Mesothelial cell of epicardium (in vitro differentiated cells): ENCODE measurements at places on chromosomes 6 and 20.

- no peak for DNase-seq
Observed at GRCh38 chr6:17684134-17684533, 22.6 kb downstream of the NUP153 start.

- no peak for DNase-seq
Observed at GRCh38 chr20:11178946-11179654, 505.3 kb upstream of the JAG1 start.

DNA sequence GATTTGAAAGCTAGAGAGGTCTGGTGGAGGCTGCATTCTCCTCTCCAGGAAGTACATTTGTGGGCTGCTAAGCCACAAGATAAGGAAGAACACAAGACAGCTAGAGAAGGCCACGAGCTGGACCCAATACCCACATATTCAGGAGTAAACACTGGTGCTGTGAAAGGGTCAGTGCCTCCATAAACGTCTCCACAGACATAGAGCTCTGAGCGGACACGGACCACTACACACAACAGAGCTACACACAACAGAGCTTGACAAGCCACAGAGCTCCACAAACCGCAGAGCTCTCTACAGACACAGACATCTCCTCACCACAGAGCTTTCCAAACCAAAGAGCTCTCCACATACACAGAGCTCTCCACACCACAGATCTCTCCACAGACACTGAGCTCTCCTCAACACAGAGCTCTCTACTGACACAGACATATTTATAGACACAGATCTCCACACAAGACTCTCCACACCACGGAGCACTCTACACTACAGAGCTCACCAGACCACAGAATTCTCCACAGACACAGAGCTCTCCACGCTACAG lies 51.9 kb downstream of the ERMARD start:
- peak; percentile 11 for DNase-seq

- no peak for DNase-seq
Observed at GRCh38 chr6:80268865-80269730, 162.6 kb downstream of the BCKDHB start.

- DNase-seq, result no peak
Observed at GRCh38 chr6:66772800-66773199, 1065.8 kb upstream of the EYS start.

- DNase-seq, result peak; percentile 70
Observed at GRCh38 chr20:62500237-62500864, 24.6 kb upstream of the GATA5 start.

DNA sequence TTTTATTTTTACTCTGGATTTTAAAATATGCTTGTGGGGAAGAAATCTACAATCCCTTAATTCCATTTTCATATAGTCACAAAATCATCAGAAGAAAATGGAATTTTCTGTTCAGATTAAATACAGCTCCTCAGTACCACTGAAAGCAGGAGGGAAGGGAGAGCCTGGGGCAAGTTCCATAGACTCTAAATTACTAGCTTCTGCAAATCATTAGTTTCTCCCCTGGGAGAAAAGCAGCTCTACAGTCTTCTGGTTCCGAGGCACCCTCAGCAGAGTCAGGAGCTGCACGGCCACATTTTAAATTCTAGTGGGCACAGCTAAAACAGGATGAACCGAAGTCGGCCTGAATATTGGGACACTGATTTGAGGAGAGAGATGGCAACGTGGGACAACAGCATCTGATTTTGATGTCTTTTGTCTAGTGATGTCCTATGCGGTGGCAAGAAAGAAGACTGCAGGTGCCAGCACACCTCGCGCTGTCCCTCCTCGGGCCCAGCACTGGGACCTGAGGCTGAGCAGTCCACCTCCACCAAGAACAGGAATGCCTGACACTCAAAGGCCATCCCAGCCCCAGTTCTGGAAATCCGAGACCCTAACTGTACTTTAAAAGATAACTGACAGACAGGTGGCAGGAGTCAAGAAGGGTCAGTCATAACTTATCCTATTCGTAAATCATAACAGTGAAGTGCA lies 90.7 kb downstream of the FOXC1 start:
- DNase-seq, result no peak

- no peak for DNase-seq
Observed at GRCh38 chr6:124482071-124482491, 480.2 kb upstream of the RNF217 start.

GRCh38 chr20:64047968-64048401 lies 1.5 kb downstream of the SOX18 start:
- no peak for DNase-seq

DNA sequence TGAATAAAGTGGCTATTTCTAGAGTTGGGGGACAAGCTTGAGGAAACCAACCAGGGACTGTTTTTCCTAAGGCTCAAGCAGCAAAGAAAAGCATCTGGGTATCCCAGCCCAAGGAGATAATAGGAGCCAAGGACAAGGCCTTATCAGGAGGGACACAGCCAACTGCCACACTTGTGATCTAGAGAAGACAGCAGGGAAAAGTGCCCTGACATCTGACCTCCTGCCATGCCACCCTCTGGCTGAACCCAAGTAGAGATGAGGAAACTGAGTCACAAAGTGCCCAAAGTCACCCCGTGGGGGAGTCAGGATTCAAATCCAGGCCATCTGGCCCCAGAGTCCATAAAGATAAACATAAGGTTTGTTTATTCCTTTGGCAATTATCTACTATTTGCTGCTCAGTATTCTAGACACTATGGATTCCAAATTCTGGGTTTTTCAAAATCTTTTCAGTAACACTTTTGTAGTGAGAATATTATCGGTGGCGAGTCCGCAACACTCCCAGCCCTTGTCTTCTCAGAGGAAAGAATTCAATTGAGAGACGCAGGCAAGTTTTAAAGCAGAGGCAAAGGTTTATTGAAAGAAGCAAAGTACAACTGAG lies 3.5 kb upstream of the LBP start:
- DNase-seq, result no peak

GRCh38 chr20:6123649-6124014 lies 802 bp upstream of the FERMT1 start:
- DNase-seq, result no peak

DNA sequence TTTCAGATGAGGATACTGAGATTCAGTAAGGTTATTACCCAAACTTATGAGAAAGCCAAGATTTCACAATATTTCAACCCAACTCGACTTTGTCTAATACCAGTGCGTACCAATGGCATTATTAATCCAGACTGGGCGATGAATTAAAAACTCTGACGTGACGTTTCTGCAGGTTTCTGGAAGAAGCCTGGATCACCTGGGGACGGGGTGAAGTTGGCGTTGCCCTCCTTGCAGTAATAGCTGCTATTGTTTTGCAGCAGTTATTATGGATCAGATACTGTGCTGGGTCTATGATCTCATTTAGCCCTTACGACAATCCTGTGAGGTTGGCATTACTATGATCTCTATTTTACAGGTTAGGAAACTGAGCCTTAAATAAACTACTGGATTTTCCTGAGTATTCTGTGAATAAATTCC lies 569 bp upstream of the CDC5L start:
- DNase-seq, result no peak

- DNase-seq, result no peak
Observed at GRCh38 chr6:10402648-10403311, 12.1 kb downstream of the TFAP2A start.

- no peak for DNase-seq
Observed at GRCh38 chr20:20019123-20019522, 2.0 kb downstream of the NAA20 start.

DNA sequence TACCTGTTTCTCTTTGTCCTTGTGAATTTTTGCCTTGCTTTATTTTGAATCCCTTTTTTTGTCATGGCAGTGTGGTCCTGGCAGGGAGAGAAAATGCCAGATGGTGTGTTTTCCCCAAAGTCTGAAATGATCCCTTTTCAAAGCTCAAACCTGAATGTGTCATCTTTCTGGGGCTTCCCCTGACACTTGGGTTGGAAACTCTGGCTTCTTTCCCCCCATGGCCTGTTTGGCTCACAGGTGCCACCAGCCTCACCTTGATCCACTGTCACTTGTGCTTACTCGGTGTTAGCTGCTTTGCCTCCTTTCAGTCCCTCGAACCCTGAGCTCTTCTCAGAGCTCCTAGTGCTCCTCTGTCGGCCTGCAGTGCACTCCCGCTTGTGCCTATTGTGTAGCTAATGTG lies 22.3 kb downstream of the MYBL2 start:
- DNase-seq, result no peak

- DNase-seq, result no peak
Observed at GRCh38 chr6:12414096-12414675, 124.0 kb downstream of the EDN1 start.

DNA sequence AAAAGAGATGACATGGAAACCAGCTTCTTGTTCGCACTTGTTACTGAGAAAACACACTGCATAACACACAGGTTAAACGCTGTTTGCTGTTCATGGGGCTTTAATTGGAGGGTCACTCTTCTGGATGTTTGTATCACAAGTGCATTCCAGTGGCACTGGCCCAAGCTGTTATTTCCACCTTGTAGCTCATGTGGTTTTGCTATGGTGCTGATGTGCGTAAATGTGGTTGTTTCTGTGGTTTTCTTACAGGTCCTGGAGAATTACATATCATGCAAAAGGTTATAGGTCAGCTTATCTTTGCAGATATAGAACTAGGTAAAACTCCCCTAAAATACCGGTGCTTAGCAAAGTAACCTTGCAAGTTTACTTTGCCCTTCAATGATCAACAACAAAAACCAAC lies 89.3 kb upstream of the AHI1 start:
- no peak for DNase-seq

DNA sequence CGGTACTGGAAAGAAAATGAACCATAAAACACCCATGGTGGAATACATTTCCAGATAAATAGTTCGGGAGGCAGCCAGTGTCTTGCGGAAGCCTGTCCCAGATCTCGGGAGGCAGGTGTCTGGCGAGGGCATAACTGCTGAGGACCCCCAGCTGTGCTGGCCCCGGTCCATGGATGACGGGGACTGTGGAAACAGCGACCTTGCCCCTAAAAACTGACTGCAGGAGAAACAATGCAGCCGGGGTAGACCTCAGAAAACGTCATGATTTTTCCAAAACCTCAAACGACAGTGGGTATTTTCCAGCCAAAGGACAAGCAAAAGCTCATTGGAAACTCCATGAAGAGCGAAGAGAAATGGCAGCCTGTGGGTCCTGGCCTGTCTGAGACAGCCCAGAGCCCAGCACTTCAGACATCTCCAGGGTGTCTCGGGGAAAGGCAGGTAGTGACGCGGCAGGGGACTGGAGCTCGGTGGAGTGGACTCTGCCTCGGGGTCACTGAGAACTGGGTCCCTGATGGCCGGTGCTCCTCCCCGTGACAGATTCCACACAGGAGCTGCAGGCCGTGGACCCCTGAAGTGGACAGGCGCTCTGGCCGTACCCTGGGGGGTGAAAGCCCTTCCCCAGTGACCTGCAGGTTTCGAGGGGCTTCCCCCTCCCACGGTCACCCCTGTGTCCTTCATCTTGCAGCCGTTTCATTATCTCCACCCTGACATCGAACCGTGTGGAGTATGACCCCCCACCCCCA lies 188.6 kb downstream of the SYNDIG1 start:
- no peak for DNase-seq

GRCh38 chr6:107564589-107564951 lies 74.7 kb downstream of the SOBP start:
- DNase-seq, result no peak

GRCh38 chr6:106452628-106453027 lies 92.1 kb downstream of the CRYBG1 start:
- no peak for DNase-seq

DNA sequence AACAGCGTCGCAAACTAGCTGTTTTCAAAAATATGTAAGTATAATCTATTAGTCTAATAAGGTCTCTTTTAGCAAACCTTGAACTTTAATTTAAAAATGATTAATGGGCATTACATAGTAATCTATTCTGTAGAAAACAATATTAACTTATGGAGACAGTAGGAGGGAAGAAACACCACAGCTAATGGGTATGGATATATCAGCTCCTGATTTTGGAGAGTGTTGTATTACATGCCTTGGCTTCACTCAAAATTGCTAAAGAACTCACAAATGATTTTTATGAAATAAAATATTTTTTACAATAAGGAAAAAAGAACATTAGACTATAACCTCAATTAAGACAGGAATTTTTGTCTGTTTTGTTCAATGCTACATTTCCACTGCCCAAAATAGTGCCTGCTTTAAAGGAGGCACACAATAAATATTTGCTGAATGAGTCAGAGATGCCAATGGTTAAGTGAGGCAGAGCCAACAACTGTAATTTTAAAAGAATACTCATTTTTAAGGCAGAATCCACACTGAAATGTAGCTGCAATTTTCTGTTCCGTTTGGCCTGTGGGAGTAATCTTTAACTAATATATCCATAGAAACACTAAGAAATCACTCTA lies 15.7 kb downstream of the ATG5 start:
- no peak for DNase-seq

DNA sequence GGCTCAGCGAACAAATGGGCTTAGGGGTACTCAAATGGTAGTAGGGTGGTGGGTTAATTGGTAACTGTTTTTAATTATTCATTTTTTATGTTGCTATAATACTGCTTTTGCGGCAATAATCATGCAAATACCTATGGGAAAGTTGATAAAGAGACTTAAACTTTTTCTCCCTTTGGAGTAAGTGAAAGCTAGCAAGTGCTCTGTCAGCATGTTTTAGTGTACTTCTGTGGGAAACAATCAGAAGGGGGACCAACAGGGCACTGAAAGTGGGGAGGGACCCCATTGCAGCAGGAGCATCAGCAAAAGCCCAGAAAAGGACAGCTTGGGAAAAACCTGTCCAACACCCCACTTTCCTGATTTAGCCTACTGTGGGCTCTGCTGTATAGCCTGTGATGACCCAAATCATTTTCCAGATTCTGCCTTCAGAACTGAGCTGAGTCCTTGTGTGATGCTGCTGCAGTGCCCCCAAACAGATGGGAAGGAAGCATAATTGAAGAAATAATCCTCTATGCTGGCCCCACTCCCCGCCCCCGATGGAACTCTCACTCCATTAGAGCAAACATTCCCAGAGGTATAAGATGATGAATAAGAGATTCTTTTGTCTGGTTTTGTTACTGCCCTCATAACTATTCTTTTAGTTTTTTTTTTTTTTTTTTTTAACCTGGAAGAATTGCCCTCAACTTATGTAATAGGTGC lies 322.8 kb downstream of the CD83 start:
- no peak for DNase-seq

DNA sequence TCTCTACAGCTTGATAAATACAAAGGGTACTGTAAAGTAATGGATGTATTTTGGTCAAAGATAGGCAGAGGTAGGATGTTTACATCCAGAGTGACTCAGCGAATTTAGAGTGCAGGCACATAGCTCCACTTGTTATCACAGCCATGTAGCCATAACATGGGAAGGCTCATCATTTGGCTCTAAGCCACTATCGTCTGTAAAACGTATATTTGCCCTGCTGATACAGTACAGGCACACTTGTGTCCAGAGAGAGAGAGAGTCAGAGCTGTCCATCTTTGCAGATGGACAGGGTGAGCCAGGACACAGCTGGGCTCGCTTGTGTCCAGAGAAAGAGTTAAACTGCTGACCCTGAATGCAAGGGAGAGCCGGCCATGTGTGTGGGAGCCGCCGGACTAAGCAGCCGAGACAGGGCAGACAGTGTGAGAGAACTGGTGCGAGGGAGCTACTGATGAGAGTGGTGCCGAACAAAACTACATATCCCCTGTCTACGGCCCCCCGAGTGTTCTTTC lies 619.0 kb downstream of the DOK5 start:
- DNase-seq, result no peak
